ENCODE measurements at places on chromosomes 11 and 22.

DNA sequence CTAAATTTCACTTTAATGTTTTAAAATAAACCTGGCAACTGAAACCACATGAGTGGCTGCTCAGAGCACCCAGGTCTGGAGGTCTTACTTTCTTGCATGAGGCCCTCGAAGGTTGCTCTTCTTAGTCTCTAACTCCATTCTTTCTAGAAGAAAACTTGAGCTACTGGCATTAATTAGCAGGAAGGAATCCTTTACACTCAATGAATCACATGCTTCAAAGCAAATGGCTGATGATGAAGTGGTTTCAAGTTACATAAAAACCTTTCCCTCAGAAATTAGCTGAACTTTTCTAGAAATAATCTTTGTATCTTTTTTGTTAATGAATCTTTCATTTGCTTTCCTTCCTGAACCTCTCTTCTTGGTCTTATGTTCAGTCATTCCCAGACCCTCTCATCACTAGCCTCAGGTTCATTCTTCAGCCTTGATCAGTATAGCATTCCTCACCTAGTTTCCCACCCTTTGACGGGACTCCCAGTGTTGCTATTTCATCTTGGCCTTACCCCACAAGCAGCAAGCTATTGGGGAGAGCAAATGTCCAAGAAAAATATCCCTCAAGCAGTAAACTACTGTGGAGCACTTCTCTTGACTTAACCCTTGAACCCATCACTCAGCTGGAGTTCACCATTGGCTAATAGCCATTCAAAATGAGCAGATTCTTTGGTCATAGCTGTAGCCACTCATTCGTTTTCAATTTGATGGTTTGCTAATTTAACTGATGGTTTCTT, 75.1 kb downstream of the INSC start:
- DNase-seq, result no peak

DNA sequence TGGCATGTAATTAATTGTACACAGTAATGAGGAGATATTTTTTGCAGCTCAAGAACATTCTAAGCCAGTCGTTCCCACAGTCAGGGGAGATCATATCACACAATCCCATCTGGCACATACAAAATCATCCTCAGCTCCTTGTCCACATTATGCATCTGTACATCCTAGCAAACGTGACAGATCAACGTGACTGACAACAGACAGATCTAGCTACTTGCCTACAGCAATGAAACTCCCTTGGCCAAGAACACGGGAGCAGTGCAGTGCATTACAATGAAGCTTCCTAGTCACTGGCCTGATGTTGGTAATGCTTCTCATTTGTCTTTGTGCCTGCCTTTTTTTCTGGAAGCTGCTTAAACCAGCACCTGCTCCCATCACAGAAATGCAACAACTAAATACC, 24.5 kb upstream of the GUCY1A2 start:
- DNase-seq, result no peak

DNA sequence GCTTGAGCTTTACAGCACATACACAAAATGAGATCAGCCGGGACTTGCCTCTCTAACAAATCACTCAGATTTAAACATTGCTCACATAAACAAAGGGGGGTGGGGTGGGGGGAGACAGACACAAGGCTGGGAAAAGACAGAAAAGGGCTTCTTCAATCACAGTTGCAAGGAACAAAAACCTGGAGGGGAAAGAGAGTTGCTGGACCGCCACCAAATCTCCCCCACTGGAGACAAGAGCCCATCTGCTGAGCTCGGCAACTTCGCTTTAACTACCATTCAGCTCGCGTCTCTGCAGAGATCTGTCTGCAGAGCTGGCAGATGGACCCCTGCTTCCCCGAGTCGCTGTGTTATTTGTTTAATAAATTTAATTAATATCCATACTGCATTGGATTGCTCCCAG, 165.0 kb downstream of the RCN1 start:
- no peak for DNase-seq

GRCh38 chr22:43837666-43838065, 24.6 kb downstream of the SULT4A1 start:
- no peak for DNase-seq

- DNase-seq, result no peak
These were observed 127.0 kb upstream of the CTSC start for GRCh38 chr11:88464528-88464927.

- DNase-seq, result no peak
These were observed 15.7 kb upstream of the PAX6 start for GRCh38 chr11:31826536-31827438.

- DNase-seq, result no peak
These were observed 233.7 kb upstream of the CADM1 start for GRCh38 chr11:115737875-115738274.

DNA sequence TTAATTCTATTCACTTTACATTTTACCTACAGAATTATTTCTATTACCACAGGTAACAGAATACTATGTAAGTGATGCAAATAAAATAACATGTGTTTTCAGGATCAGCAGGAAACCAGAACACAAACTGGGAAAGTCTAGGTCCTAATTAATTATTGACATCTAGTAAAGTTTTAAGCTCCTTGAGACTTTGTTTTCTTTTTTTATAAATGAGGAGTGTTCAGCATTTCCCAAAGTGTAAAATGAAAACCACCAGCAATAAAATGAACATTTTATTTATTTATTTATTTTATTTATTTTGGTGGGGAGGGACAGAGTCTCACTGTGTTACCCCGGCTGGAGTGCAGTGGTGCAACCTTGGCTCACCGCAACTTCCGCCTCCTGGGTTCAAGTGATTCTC, 123.6 kb downstream of the ARHGAP42 start:
- no peak for DNase-seq

DNA sequence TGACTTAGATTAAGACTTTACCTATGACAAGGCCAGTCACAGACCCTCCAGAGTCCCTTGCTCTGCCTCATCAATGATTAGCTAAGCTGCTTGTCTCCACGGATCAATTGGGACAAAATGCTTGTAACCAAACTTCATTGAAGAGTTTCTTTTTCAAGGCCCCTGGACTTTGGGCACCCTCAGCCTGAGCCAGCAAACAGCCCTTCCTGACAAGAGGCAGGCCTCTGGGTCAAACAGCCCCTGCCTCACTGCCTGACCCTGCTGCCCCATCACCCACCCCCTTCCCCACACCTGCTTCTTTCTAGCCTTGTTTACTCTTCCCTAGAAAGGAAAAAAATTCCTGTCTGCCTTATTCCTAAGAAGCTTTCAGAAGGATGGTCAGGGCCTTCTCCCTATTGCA, 26.3 kb upstream of the CDON start:
- no peak for DNase-seq

DNA sequence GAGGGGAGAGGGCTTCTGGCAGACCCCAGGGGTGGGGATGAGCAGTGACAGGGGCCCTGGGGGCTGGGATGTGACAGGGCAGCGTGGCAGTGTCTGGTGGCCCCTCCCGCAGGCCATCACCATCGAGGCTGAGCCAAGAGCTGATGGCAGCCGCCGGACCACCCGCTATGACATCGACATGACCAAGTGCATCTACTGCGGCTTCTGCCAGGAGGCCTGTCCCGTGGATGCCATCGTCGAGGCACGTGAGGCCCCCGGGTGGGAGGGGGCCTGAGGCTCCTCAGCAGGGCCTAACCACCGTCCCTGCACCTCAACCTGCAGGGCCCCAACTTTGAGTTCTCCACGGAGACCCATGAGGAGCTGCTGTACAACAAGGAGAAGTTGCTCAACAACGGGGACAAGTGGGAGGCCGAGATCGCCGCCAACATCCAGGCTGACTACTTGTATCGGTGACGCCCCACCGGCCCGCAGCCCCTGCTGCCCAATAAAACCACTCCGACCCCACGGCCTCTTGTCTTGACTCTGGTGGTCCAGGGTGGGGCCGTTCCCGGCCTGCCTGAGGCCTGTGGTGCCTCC, 2.6 kb upstream of the TCIRG1 start:
- no peak for DNase-seq

GRCh38 chr11:110918351-110918750, 206.1 kb upstream of the ARHGAP20 start:
- DNase-seq, result no peak

DNA sequence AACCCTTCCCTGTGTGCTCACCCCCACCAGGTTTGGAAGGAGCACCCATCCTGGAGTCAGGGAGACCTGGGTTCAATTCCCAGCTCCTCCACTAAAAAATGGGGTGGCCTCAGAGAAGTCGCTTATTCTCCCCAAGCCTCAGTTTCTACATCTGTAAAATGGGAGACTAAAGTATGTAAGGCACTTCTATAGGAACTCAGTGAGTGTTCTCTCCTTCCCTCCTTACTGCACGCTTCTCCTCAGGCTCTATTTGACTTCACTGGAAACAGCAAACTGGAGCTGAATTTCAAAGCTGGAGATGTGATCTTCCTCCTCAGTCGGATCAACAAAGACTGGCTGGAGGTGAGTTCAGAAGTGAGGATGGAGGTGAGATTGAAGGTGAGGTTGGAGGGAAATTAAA, 11.3 kb downstream of the NCF4 start:
- DNase-seq, result no peak

GRCh38 chr22:43955883-43956782, 891 bp downstream of the SAMM50 start:
- DNase-seq, result no peak

GRCh38 chr22:38031491-38031890, 25.7 kb upstream of the PICK1 start:
- no peak for DNase-seq

- no peak for DNase-seq
These were observed 8.6 kb downstream of the KCNC1 start for GRCh38 chr11:17743026-17743807.

DNA sequence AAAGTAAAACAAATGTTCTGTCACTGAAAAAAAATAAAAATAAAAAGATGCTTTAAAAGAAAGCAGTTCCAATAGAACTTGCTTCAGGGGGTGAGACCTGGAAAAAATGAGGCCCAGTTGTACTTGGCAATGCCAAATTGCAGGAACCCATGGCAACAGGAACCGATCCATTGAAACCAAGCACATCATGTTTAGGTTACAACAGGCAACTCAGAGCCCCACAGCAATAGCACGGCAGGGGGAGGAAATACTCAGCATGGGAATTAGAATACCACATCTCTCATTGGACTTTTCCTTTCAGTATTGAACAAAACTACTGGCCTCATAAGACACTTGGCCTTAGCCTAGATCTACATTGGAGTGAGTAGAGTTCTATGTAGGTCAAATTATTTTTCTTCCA, 84.3 kb downstream of the MSANTD4 start:
- DNase-seq, result no peak

GRCh38 chr22:25353516-25354445, 134.3 kb downstream of the CRYBB2 start:
- no peak for DNase-seq

DNA sequence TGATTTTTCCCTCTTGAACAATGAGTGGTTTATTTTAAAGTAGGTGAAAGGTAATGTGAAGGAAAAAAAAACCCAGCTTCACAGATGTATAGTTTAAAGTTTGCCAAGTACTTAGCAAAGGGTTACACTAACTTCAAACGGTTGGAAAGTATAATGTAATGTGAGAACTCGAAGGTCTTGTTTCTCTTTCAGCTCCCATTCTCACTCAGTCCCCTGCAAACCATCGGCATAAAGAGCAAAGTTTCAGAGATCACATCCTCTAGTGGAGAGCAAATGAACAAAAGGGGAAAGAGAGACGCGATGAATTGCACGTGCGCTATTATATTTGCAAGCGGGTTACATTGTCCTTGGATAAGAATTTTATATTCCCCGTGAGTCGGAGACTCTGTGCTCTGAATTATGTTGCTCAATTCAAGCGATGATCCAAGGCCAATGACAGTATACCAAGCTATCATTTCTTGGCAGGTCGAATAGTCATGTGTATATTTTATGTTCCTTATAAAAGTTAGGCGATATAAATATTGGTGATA, 37.6 kb upstream of the BIRC3 start:
- DNase-seq, result no peak

- DNase-seq, result no peak
These were observed 65.9 kb upstream of the PICALM start for GRCh38 chr11:86134580-86135318.

- DNase-seq, result no peak
These were observed 104.2 kb downstream of the WNT7B start for GRCh38 chr22:45872659-45873263.

GRCh38 chr11:80320226-80320625, 879.4 kb upstream of the TENM4 start:
- DNase-seq, result no peak

- DNase-seq, result no peak
These were observed 44.6 kb downstream of the ANKRD42 start for GRCh38 chr11:83238111-83238510.

GRCh38 chr22:25839755-25840154, 97.8 kb downstream of the MYO18B start:
- DNase-seq, result no peak

DNA sequence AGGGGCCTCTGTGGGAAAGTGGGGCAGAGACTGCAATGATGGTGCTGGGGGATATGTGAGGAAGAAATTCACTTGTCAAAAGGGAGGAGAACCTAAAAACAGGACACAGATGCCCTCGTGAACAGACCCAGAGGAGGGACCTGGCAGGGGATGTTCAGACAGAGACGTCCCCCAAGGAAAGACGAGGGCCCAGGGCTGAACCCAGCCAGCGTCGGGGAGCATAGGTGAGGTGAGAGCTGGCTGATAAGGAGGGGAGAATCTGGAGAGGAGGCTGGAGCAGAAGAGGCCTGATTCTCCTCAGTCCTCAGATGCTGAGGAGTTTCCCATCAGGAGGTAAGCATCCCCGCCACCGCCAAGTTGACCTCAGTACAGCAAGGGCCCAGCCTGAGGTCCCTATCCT, 31.4 kb downstream of the IGLL5 start:
- no peak for DNase-seq

- DNase-seq, result no peak
These were observed 84.0 kb downstream of the NECTIN1 start for GRCh38 chr11:119645018-119645417.

DNA sequence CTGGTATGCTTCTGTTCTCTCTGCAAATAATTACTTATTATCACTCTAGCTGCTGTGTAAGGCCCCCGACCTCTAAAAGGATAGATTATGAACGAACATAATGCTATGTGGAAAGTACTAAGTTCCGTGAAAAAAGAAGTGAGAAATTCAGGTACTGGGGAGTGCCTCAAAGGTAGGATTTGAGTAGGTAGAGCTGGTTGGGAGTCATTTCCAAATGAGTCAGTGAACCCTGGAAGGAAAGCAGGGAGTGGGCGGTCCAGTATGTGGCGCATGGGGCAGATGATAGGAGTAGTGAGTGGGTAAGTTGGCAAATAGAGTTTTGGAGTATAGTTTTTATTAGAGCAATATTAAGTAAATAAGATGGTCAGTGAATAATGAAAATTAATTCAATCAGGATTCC, 2.4 kb downstream of the ZC3H12C start:
- no peak for DNase-seq

DNA sequence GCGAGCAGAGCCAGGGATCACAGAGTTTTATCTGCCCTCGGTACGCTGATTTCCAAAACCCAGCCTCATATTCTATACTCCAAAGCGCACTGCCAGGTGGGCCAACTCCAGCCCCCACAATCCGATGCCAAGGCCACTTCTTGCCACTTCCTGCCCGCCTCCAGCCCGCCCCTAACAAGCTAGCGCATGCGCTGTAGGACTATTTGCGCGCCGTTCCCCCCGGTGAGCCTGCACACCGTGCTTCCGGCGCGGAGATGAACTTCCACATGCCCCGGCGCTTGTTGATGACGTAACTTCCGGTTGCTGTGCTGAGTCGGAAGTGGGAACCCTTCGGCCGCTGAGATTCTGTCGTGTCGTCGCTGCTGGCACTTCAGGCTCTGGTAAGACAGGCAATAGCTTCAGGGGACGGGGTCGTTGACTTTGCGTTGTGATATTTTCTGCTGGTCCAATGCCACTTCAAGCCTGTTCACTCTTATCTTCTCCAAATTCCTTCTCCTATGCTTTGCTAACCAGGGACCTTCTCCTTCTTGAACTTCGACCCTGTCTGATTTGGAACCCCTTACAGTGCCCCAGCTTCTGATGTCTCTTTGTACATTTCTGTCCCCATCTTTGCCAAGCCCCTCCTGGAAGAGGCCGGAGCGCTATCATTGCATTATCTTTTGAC, at the start of gene UBE4A:
TSS of gene UBE4A (plus strand) at position 306 of the 664 bp plus-strand sequence. CDS start 5,481 bp downstream, outside the sequence.
- peak; percentile 98 for DNase-seq
